NCI-H2081 treated with DMSO at 0.1 percent for 48 hours (cell line): ENCODE measurements at places on chromosomes 2 and 18.

DNA sequence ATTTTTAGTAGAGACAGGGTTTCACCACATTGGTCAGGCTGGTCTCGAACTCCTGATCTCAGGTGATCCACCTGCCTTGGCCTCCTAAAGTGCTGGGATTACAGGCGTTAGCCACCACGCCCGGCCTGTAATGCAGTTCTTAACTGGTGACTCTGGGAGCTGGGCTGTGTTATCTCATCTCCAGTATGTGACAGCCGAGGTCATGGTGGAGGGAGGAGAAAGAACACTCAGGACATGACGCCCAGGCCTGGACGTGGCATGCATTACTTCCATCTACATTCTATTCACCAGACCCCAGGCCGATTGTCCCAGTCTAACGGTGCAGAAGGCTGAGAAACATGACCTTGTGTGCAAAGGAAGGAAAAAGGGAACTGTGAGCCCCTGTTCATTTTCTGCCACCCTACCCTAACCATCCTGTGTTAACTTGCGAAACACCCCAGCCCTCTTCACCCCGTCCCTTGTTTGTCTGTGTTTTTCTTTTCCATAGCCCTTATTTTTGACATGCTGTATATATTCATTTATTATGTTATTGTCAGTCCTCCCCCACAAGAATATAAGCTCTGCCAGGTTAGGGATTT, 88.1 kb upstream of the ASAP2 start:
- no peak for DNase-seq

GRCh38 chr2:217978536-217979150, 24.2 kb downstream of the TNS1 start:
- no peak for DNase-seq

DNA sequence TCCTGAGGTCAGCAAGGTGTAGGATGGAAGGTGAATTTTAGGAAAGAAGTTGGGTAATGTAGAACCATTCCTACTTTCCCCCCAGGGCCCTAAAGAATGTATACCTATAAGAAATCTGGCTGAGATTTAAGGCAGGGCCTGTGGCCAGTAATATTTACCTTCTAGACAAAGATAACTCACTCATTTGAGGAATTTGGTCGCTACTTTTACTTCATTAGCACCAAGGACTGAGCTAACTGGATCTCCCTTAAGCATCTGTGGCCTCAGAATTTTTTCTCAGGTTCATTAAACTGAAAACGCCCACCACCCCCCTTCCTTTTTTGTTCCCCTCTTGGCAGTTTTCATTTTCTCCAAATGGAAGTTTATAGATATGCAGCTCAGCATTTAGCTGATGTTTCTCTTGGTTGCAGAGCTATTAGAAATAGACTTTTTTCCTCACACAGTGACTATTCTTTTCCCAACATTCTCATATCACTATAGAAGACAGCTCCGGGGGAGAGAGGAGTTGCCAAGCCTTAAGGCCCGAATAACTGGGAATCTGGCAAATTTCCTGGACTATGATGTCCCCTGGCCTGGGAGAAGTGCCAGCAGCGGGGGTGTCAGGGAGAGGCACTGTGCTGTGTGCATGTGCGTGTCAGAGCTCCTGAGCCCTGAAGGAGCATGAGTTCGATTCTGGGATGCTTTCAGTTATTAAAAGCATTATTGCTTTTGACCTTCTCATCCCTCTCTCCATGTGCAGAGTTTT, 310.9 kb downstream of the PRKCE start:
- no peak for DNase-seq

DNA sequence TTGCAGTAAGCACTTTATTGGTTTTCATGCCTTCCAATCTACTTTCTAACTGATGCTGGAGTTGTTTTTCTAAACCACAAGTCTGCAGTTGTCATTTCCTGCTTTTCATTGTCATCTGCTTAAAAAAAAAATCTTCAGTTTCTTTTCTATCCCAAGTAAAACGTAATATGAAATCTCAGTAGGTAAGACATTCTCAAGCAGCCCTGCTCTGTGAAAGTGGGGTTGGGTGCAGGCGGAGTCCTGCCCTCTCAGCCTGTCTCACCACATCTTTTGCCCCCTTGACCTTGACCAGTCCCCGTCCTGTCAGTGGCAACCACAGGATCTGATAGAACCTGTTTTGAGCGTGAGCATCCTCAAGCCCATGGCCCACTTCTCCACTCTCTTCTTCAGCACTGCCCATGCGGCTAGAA, 80.0 kb upstream of the CPO start:
- DNase-seq = no peak

- no peak for DNase-seq
Observed at GRCh38 chr2:224111576-224111975, 72.5 kb upstream of the SERPINE2 start.

DNA sequence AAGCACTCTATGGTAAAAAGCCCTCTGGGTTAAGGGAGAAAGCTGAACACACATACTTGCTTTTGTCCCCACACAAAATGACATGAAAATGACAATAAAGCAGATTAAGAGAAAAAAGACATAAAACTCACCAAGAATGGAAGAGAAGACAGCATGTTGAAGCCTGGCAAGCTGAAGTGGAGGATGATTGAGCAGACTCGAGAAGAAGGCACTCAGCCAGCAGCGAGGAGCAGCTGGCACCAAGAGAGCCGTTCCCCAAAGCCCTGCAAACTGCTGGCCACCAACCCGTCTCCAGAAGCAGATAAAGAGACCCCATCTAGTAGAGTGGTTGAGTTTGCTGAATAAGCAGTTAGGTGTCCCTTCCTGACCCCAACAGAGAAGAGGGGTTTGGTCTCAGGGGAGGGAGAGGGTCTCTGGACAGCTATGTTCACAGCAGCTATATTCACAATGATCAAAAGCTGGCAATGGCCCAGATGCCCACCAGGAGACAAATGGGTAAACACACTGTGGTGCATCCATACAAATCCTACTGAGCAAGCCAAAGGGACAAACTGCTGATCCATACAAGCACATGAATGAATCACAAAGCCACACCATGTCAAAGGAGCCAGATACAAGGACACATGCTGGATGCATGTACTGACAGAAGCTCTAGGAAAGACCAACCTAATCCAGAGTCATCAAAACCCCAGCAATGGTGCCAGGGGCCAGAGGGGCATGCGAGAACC, 36.9 kb downstream of the FAM168B start:
- DNase-seq = no peak

GRCh38 chr18:63138436-63139340, 180.9 kb downstream of the BCL2 start:
- no peak for DNase-seq

DNA sequence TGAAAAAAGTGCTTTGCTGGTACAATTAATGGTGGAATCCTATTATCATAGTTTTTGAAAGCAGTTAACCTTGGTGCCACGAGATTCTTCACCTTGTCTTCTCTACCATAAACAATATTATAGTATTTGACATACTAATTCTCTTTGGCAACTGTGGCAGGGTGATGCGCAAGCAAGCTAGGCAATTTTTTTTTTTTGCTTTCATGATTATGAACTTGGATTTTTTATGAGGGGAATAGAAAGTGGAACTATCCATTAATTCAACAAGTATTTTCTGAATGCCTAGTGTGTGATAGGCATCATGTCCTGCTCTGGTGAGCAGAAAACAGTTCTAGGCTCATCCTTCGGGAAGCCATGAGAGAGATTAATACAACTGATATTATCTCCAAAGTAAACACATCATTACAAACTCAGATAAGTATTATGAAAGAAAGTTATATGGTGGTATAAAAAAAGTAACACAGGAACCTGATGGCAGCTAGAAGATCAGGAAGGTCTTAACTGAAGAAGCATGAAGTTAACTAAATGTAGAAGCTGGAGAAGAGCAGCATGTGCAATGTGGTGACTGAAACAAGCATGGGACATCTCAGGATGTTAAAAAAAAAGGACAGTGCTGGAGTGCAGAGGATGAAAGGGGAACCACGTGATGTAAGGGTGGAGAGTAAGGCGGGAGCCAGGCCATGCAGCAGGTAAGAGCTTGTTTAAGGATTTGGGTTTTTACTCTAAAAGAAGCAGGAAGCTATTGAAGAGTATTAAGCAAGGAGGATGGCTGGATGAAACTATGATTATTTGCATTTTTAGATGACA, 113.7 kb downstream of the ZEB2 start:
- DNase-seq = no peak

- no peak for DNase-seq
Observed at GRCh38 chr2:127398239-127398590, 10.4 kb upstream of the MAP3K2 start.

- DNase-seq = no peak
Observed at GRCh38 chr2:45979065-45979464, 318.1 kb upstream of the EPAS1 start.

- no peak for DNase-seq
Observed at GRCh38 chr2:226408141-226408540, 391.5 kb downstream of the IRS1 start.

DNA sequence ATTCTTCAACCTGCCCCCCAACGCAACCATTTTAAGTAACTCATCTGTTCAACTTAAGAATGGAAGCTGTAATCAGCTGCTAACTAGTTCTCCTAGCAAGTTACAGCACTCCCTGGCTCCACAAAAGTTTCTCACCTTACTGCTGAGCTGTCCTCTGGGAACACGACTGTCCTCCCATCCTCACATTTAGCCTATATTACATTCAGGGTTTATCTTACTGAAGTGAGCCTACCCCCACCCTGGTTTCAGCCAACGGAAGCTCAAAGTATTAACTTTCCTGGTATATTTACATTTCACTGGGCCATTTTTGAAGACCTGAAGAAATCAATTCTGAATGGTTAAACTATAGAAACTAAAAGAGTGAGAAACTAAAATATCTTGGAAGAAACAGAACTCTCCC, 64.9 kb upstream of the TANK start:
- no peak for DNase-seq

DNA sequence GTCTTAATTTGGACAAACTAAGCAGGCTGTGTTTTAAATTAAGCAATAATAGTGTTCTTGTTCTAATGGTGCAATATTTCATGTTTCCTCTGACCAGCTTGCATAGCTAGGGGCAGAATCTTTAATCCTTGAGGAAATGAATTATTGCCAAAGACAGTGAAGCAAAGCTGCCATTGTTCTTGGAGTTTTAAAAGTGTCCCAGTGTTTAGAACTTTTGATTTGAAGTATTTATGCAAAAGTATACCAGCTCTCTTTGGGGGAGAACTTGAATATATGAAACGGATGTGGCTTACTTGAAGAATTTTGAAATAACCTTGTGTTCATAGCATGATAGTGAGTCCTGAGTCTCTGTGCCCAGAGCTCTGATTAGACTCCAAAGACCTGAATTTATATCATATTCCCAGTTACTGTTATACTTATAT, 33.4 kb downstream of the ITGA6 start:
- no peak for DNase-seq

DNA sequence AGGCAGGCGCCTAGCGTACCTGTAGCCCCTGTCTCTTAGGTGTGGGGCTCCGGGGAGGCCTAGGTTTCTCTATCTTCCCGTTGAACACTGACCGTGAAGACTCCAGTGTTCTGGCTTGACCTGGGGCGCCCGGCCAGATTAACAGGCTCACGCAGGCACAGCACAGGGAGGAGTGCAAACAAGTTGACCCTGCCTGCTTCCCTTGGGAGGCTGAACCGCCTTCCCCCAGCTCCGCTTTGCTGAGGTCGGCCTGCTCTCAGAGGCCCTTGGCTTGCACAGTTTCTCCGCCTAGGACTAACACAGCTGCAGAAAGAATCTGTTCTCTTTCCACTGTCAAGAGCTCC, 567 bp downstream of the PCYOX1 start:
- DNase-seq = no peak

GRCh38 chr2:151657667-151658076, 76.6 kb downstream of the NEB start:
- no peak for DNase-seq

GRCh38 chr2:145682546-145683157, 1162.7 kb upstream of the ZEB2 start:
- DNase-seq = no peak

DNA sequence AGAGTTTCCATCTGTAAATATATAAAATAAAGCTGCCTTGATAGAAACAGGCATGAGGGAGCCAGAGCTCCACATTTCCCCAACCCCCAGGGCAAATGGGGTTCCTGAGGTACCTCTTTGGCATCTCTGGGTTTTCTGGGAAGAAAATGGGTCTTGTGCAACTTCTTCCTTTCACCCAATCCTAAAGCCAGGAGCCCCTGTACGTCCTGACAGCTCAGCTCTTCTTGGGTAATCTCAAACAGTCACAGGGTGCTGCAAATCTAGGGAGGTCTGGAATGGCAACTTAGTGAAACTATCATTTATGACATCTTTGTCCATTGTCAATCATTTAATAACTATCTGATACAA, 36.6 kb upstream of the STAT1 start:
- DNase-seq = no peak

DNA sequence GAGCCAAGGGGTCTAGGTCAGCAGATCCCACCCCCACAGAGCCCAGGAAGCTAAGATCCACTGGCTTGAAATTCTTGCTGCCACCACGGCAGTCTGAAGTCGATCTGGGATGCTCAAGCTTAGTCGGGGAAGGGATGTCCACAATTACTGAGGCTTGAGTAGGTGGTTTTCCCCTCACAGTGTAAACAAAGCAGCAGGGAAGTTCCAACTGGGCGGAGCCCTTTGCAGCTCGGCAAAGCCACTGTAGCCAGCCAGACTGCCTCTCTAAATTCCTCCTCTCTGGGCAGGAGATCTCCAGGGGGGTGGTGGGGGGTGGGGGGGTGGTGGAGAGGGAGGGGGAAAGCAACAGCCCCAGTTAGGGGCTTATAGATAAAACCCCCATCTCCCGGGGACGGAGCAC, 419.5 kb downstream of the NUP35 start:
- DNase-seq = no peak
